ENCODE measurements at places on chromosomes 6 and 20.

- no peak for DNase-seq
These were observed 8.7 kb downstream of the SGK1 start for GRCh38 chr6:134309227-134309626.

DNA sequence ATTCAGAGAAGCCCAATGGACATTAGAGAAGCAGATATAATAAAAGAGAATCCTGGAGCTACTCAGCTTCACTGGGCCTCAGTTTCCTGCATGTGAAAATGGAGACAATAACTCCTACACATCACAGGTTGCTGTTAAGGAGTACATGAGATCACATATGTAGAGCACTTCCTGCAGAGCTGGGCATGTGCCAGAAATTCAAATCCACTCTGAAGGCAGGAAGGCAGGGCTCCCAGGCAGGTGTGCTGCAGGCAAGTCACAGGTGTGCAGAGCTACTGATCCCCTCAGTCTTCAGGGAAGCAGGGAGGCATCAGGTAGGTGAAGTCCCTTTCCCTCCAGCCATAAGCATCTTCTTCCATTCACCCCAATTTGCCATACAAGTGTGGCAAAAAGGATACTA, 48.0 kb downstream of the DST start:
- no peak for DNase-seq

DNA sequence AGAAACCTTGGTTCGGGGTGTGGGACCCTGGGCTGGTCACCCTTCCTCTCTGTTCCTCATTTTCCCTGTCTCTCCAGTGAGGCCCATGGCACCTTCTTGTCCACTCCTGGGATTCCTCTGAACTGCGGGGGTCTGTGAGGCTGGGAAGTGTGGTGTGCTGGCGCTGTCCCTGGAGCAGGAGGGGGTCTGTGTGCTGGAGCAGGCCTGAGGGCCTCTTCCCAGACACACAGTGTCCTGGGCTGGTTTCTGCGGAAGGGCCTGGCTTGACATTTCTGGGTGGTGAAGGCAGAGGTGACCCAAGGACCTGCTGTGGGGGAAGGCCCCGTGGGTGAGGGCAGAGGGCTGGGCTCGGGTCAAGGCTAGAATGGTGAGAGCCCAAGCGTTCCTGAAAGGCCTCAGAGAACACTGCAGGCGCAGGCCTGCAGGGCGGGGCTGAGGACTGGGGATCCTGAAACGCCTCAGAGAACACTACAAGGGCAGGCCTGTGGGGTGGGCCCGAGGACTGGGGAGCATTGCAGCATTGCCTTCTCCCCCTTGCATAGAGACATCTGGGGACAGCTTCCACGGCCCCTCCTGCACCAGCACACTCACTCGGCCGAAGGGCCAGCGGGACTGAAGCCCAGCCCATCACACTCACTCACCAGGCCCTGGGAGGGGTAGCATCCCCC, 10.6 kb upstream of the BAK1 start:
- DNase-seq: no peak

GRCh38 chr6:125077453-125077852, 76.1 kb upstream of the TPD52L1 start:
- DNase-seq: no peak

DNA sequence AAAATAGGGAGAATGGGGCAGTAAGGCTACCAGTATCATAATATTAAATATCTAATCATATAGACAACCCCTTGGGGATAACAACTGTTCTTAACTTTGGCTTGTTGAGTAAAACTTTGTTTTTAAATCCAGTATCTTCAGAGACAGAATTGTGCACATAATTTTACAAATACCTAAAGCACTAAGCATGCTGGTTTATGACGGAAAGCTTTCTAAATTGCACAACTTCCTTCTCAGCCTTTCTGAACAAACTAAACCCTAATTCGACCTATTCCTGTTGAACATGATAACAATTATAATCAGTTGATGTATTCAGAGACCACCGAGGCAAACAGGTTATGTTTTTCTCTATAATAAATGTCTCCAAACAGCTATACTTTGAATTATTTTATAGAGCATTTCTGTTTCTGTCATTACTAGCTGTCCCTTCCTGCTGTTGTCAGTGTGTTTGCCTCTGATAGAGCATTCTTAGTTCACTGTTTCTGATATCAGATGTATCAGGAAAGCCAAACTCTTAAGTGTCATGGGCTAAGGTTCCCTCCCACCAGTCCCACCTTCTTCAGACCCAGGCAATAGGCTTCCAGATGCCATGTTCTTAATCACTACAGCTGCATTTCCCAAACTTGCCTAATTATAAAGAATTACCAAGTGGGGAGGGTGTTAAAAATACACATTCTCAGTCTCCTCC, 8.7 kb downstream of the ZHX3 start:
- no peak for DNase-seq

DNA sequence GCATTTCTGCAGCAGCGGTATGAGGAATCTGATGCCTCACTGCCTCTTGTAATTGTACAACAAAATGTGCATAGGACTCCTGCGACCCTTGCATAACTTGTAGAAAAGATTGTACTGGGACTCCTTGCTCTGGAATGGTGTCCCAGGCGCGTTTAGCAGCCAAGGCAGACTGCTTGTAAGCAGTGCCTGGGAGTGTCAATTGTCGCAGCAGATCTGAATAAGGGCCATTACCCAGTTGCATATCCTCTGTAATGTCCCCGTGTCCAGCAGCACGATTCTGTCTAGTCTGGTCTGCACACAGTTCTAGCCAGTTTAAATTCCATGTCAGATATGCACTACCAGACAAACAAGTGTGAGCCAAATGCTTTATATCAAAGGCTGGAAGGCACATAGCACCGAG, 70.7 kb upstream of the BTN3A2 start:
- no peak for DNase-seq

DNA sequence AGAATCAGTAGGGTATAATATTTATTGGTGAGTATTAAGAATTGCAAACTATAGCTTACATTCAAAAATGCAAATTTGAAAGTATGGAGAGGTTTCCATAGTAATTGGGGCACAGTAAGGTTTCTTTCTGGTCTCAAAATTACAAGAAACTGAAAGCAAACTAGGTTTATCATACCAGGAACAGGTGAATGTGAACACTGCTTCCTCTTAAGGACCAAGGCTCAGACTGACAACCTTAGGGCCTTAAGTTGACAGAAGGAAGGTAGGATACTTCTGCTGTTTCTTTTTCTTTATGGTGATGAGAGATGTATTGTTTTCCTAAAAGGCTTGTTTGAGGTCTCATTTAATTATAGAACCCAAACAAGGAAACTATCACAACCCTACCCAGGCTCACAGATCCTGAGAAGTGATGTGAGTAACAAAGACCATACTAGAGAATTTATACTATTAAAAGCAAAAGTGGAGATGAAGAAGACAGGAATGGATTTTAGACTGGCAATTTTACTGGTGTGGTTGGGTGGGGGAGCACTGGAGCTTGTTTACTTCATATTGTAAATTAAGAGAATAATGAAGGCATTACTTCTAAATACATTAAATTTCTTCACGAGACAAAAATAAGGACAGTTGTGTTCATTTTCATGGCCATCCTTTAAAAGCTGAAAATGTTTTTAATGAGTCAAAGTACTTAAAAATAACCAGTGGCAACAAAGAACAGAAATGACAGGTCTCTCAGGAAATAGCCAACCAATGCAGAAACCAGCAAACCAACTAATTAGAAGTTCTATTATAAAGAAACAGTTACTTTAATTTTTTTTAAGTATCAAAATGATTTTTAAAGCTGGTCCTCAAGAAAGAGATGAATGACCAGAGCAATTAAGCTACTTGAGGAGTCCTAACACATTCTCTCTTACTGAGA, 21.3 kb downstream of the STAU1 start:
- DNase-seq: no peak

DNA sequence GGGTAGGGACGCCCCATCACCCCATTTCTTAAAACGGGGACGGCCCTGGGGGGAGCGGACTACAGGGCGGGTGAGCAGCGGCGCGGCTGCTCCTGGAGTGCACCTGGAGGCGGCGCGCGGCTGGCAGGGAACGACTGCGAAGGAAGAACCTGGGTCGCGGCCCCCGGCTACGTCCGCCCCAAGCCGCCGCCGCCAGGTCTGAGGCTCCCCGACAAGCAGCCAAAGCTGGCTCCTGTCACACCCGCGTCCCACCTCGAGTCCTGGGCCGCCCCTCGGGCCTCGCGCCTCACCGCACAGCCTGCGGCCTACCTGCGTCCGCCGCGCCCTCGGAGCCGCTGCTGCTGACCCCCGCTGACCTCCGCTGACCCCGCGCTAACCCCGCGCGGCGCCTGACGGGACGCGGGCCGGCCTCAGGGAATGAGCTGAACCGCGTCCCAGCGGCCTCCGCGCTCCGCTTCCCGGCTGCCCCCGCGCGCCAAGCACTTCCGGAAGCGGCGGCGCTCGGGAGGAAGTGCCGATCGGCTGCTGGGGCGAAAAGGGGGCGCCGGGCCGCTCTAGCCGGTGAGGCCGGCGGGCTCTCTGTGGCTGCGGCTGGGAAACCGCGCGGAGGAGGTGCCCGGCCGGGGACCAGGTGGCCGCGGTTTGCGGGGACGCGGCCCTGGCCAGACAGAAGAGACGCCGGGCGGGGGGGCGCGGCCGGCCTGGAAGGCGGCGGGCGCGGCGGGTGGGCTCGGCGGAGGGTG, at the start of the genes ARFRP1 and ZGPAT:
TSS of gene ARFRP1 (minus strand) at position 419 of the 743 bp plus-strand sequence. CDS start 885 bp downstream, outside the sequence.
TSS of gene ZGPAT (plus strand) at position 482 of the 743 bp plus-strand sequence. CDS start 542 bp downstream, outside the sequence.
- no peak for DNase-seq

DNA sequence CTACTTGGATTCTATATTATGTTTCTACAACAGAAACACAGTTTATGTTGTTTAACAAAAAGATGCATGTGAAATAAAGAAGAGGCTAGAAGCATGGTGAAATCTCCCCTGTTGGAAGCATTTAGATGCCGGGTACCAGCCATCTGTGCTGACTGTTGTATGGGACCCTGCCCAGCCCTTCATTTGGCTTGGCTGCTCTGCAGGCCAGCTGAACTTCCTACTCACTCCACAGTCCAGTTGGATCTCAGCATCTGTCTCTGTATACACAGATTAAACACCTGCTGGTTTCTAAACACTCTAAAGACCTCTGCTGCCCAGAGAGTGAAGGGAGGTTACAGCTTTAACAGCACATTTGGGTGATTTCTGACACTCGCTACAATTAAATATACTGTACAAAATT, 228.3 kb downstream of the SLC35F1 start:
- no peak for DNase-seq

- peak; percentile 64 for DNase-seq
These were observed 31.2 kb downstream of the PARD6B start for GRCh38 chr20:50762435-50763220.
